ENCODE measurements at places on chromosomes 3 and 15.

DNA sequence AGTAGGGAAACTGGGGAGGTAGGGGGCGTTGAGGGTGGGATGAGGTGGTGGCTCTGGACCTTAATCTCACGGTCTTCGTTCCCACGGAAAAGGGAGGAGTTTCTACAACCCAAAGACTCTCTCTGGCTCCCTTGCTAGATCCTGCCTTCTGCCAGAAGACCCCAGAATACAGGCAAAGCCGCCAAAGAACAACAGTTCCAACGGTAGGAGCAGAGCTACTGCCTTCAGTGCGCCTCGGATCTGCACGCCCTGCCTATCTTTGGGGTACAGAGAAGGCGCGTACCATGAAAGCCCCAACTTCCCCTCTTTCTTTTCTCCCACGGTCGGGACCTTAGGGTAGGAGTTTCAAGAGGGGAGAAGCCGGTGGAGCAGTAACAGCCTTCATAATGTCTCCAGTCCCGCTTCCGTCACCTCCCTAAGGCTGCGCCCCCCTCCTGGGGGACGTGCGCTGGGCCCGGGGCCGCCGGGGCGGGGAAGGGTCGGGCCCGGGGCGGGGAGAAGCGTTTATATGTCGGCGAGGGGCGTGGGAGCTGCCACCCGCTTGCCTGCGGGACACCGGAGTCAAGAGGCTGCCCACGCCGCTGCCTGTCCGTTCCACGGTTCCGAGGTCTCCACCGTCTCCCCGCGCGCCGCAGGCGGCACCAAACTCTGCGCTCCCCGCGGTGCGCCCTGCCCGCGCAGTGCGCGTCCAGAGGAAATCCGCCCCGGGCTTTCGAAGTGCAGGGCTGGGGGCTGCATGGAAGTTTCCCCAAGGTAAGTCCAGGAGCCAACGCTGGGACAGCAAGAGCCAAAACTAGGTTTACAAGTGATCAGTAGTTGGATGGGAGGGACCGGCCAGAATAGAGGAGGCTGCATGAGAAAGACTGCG is at the start of gene COL6A6:
Gene COL6A6, plus strand, starts transcription at position 533 of the 868 bp plus-strand sequence. CDS start 43,188 bp downstream, outside the sequence.
- DNase-seq = no peak

DNA sequence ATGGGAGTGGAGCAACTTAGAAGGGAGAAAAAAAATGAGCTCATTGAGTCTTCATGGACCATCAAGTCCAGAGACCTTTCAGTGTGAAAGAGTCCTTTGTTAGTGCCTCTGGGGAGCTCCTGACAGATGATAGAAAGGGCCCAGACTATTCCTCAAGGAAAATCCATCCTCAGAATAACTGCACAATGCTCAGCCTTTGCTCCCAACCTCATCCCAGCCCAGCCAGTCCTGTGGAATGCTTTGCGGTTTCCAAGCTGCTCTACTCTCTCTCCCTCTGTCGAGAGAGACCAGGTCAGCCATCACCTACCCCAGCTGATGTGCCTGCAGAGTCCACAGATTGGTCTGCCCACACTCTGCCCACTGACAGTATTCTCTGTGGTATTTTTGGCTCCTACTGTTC is 406.2 kb downstream of the MFSD1 start:
- DNase-seq = no peak

DNA sequence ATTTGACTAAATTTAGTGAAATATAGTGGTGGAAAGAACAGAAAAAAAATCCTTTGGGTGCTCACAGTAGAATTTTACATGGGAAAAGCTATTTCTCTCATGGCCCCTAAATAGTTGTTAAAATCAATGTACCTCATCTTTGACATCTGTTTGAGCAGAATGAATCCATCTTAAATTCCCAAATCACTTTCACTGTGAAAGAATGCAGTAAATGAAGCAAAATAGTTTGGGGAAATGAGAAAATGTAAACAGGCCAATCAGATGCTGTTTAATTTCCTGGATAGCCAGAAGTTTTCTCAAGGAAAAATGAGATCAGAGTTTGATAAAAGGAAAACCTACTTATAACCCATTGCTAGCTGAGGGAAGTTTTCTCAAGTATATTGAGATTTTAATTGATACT is 406.9 kb downstream of the ROBO2 start:
- DNase-seq = no peak

- no peak for DNase-seq
These were observed 48.9 kb downstream of the UMPS start for GRCh38 chr3:124779116-124779515.

GRCh38 chr3:12266038-12266437 is 22.8 kb upstream of the PPARG start:
- no peak for DNase-seq

DNA sequence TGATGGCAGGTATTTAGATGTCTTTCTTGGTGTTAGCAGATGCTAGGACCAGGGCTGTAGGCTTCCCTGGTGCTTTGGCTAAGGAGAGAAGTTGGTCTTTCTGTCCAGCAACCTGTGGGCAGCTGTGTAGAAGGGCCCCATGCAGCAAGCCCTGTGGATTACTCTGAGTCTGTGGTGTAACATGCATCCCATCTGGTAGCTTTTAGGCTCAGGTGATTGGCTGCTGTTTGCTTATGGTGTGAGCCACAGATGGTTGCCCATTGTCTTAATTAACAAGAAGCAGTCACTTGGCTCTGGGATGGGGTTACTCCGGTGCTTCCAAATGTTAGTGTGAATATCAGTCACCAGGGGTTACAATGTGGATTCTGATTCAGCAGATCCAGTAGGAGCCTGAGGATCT is 368.6 kb upstream of the C2CD4B start:
- no peak for DNase-seq

DNA sequence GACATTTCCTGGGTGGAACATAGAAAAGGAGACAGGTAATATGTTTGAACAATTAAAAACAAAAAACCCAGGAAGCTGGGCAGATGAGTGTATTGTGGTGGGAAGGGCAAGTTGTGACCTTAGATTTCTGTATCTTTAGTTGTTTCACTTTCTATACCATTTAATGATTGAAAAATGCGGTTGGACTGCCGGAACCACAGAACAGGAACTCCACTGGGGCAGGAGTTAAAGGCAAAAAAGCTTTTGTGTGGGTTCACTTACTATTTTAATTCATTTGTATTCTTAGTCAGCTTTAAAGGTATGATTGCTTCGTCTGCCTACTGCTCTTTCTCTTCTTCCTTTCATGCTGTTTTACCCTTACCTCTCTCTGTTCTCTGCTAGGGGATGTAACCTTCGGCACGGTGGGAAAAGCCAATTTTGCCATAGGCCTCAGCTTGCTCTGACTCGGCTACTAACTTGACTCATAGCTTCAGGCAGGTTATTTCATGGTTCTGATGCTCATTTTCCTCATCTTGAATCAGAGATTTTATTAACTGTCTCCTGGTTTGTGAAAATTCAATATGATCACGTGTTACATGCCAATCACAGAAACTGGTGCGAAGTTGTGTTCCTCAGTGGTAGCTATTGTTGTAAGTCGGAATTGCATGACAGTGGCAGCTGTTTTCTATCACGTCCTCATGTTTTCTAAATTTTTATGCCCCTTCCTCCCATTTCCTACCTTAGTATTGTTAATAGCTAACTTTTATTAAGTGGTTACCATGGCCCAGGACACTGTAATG is 1.6 kb upstream of the MCTP2 start:
- DNase-seq = peak; percentile 91

DNA sequence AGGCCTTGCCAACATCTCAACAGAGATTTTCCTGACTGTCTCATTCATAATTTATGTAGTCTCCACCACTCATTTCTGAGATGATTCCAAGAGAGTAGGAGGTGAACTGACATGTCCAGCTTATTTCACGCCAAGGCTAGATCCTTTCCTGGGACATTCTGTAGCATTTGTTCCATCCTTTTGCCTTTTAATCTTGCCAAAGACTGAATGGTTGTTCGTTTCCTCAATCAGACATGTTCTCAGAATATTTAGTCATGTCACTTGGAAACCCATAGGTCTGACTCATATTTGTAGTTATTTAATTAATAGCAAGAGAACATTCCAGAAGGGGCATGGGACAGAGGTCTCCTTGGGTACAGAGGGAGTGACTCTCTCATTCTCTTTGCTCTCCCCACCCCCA is 80.9 kb downstream of the DHX36 start:
- no peak for DNase-seq

- no peak for DNase-seq
These were observed 51.6 kb downstream of the ACAD9 start for GRCh38 chr3:128931046-128931445.

- no peak for DNase-seq
These were observed 9.2 kb upstream of the MCCC1 start for GRCh38 chr3:183108470-183108869.

GRCh38 chr15:95468820-95469219 is 861.7 kb upstream of the NR2F2 start:
- DNase-seq = no peak

- DNase-seq = no peak
These were observed 31.7 kb downstream of the AKAP13 start for GRCh38 chr15:85412066-85412465.

DNA sequence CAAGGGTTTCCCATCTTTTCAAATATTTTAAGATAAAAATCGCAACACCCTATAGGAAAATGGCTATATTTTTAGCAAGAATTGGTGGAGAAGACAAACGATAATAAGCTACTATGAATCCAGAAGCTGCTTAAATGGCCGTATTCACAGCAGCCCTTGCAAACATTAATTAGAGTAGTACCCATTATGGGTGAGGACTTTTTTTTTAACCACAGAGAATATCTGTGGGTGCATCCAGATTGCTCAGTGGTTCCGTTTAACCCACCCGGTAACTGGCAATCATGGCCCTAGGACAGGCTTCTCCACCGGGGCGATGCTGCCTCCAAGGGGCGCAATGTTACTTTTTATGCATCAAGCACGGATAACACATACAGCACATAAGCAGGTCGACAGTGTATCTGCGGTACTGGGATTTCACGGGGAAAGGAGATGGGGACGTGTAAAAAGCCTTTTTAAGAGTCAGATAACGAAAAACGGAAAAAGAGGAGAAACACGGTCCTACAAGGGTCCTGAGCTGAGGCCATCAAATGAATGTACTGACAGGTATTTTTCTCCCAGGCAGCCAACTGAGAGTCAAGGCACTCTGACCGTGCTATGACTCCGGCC is 968 bp upstream of the TMEM266 start:
- DNase-seq = no peak

- no peak for DNase-seq
These were observed 201.6 kb upstream of the GOLGA6L4 start for GRCh38 chr15:84033793-84034553.

GRCh38 chr3:148648685-148649352 is 48.9 kb upstream of the AGTR1 start:
- no peak for DNase-seq

GRCh38 chr3:197545101-197545500 is 10.7 kb downstream of the BDH1 start:
- DNase-seq = no peak

- no peak for DNase-seq
These were observed 308.4 kb downstream of the SQOR start for GRCh38 chr15:45943240-45943639.

DNA sequence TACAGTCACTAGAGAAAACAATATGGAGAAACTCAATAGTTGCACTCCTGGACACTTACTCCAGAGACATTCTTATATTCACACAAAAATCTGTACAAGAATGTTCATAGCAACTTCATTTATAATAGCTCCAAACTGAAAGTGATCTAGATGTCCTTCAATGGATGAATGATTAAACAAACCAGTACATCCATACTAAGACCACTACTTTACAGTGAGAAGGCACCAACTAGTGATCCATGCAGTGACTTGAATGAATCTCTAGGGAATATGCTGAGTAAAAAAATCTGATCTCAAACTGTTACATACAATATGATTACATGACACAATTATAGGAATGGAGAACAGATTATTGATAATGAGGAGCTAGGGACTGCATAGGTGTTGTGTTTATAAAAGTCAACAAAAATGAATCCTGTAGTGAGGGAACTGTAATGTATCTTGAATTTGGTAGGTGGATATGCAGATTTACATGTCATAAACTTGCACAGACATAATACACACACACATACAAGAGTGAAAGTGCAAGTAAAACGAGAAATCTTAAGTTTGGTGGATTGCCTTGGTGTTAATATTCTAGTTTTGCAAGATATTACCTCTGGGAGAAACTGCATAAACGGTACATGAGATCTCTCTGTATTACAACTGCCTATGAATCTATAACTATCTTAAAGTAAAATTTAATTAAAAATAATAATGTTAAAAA is 85.7 kb downstream of the SPATA16 start:
- no peak for DNase-seq

DNA sequence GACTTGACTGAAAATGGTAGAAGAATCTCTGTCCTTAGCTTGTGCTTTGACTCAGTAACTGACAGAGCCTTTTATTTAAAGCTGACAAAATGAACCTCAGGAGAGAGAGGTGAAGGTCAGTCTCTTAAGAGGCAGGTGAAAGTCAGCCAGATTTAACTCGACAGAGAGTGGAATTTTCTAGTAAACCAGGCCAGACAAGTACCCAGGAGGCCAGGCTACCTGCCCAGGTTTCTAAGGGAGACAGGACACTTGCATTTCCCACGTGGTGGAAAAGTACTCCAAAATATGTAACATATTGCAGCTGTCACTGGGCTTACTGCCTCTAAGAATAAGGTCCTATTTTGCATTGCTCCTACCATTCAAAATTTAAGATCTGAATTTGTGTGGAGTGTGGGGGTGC is 167.9 kb downstream of the FMN1 start:
- DNase-seq = no peak

- no peak for DNase-seq
These were observed 4.2 kb downstream of the CACNA2D3 start for GRCh38 chr3:54126551-54126950.

DNA sequence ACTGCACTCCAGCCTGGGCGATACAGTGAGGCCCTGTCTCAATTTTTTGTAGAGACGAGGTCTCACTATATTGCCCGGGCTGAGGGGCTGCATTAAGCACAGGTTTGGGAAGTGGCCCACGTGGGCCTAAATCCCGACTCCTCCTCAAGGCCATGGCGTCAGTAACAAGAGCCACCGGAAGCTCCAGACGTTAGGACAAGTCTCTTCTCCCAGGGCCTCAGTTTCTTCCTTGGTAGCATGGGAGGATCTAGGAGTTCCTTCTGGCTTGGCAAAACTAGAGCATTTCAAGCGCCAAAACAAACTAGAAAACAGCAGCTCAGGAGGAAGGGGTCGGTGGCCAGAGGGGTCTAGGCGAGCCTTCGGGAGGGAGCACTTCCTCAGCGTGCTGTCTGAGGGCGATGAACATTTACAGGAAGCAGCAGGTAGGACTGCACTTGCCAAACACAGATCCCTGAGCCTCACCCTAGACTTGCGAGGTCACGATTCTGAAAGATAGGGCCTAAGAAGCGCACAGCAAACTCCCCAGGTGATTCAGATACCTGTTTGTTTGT is 536 bp downstream of the SNAPC5 start:
- no peak for DNase-seq

DNA sequence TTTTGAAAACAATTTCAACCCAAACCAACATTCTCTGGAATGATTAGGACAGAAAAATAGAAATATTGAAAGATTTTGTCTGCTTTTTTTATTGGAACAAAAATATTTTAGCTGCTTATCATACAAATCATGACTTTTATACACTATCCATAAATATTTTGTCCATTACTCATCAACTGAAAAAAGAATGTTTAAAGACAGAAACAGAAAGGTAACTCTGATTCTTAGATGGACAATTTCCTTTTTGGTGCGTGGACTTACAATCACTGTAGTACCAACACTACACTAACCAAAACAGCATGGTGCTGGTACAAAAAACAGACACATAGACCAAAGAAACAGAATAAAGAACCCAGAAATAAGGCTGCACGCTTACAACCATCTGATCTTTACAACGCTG is 582.8 kb upstream of the CCDC54 start:
- DNase-seq = no peak

All from bone marrow (tissue), 2 donors.